A375 (cell line): ENCODE measurements at places on chromosomes 5 and 9. TPM values are rescaled to one million over a fixed set of nuclear protein-coding genes. Genes with fewer than 3 reads are reported as not detected.

Gene IL6ST
- total RNA-seq = 52.6 and 60.1 TPM in 2 replicates

Gene ADRA1B
- 1.3 and 2.7 TPM in 2 replicates for total RNA-seq

Gene CAST
- total RNA-seq = 115 and 125 TPM in 2 replicates

Gene PDE6A
- 0.11 and 0.49 TPM in 2 replicates for total RNA-seq

Gene MAP1B
- 21.7 and 27.6 TPM in 2 replicates for total RNA-seq

Gene CARTPT
- total RNA-seq = not detected in 2 replicates

Gene ABO
- total RNA-seq = not detected in 2 replicates

Gene LIX1
- not detected in 2 replicates for total RNA-seq

Gene LHX2
- not detected in 2 replicates for total RNA-seq

Gene GHR
- total RNA-seq = 1.1 and 1.4 TPM in 2 replicates

Gene OR1Q1
- total RNA-seq = not detected in 2 replicates

Gene MYMK
- total RNA-seq = not detected in 2 replicates
